Lower lobe of right lung (tissue), 2 donors: ENCODE measurements at places on chromosomes 3 and 15. TPM values are rescaled to one million over a fixed set of nuclear protein-coding genes. Genes with fewer than 3 reads are reported as not detected.

GRCh38 chr3:123321806-123322205, 120.1 kb downstream of the SEC22A start:
- no peaks in the 10 kb centered on the region for H3K36me3 ChIP-seq
- no peaks in the 10 kb centered on the region for H3K27me3 ChIP-seq
- H3K27ac ChIP-seq, result no peak overlapping the region
- H3K4me1 ChIP-seq, result no peaks in the 10 kb centered on the region
- no peak for DNase-seq

Gene IGF2BP2
- 19.4 TPM for total RNA-seq

DNA sequence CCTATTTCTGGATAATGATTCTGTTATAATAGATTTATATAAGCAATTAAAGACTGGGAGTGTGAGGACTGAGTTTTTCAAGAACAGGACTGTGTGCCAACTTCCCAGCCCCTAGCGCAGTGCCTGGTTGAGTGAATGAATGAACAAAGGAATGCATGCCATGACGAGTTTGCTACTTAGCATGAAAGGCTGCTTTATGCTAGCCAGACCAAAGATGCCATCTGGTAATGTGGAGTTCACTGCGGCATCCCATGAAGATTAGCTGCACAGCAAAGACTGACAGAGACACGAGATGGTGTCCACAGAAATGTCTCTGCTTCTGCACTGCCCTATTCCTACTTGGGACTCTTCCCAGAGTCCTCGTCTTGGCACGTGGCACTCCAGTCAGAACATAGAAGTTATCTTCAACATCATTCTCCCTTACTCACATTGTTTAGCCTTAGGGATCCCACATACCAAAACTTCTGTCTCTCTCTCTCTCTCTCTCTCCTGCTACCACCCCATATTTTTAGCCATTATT, 283.9 kb upstream of the CTNNB1 start:
- H3K36me3 ChIP-seq, result no peaks in the 10 kb centered on the region
- no peaks in the 10 kb centered on the region for H3K27me3 ChIP-seq
- no peaks in the 10 kb centered on the region for H3K4me1 ChIP-seq
- no peak overlapping the region for H3K4me3 ChIP-seq
- DNase-seq, result no peak

Gene GOLGA6D
- not detected for total RNA-seq

Gene XYLB
- 2.7 TPM for total RNA-seq

DNA sequence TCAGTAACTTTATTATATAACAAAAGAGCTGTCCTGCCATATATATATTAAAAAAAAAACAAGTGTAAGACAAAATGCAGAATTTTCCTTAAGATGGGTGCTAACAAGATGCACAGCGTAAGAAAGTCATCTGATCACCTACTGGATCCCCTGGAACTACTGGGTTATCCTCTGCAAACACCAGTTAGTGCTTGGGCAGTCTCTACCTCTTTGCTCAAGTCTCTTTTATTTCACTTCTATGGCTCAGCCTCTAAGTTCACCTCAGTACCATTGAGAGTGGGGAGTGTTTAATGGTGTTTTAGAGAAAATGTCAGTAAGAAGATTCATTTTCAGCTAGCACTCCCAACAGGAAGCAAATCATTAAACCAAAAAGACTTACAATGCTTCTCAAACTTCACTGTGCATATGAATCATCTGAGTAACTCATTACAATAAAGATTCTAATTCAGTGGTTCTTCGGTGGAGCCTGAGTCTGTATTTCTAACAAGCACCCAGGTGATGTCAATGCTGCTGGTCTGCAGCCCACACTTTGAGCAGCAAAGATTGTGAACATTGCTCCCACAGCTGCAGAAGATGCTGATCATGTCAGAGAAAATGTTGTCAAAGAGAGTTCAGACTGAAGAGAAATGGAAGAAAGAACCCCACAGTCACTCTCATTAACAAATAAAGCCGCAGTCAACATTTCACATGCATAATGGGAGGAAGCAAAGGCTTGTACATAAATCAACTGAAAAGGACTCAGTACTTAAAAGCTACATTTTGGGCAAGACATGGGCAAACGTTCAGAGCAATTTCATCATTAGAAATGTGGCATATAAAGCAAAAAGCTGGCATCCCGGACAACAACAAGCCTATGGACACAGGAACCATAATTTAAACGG, 227.1 kb upstream of the ATP11B start:
- no peak overlapping the region for H3K4me3 ChIP-seq
- H3K27ac ChIP-seq, result no peak overlapping the region
- no peak for DNase-seq
- no peaks in the 10 kb centered on the region for H3K27me3 ChIP-seq
- H3K36me3 ChIP-seq, result no peaks in the 10 kb centered on the region
- H3K4me1 ChIP-seq, result no peaks in the 10 kb centered on the region

DNA sequence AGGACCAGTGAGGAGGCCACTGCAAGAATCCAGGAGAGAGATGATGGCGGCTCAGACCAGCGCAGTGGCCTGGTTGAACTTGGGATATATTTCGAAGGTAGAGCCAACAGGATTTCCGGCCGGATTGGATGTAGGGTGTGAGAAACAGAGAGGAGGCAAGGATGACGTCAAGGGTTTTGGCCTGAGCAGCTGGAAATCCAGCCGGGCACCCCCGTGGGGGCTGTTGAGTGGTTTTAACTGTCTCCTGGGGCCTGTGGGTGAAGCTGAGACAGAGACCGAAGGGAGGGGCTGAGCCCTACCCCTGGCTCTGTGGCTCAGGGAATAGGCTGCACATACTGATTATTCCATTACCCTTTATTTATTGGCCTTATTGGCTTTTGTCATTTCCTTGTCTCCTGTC, 45.7 kb downstream of the EXOG start:
- no peaks in the 10 kb centered on the region for H3K36me3 ChIP-seq
- H3K4me3 ChIP-seq, result no peak overlapping the region
- H3K27me3 ChIP-seq, result no peaks in the 10 kb centered on the region
- no peak for DNase-seq
- no peaks in the 10 kb centered on the region for H3K4me1 ChIP-seq

DNA sequence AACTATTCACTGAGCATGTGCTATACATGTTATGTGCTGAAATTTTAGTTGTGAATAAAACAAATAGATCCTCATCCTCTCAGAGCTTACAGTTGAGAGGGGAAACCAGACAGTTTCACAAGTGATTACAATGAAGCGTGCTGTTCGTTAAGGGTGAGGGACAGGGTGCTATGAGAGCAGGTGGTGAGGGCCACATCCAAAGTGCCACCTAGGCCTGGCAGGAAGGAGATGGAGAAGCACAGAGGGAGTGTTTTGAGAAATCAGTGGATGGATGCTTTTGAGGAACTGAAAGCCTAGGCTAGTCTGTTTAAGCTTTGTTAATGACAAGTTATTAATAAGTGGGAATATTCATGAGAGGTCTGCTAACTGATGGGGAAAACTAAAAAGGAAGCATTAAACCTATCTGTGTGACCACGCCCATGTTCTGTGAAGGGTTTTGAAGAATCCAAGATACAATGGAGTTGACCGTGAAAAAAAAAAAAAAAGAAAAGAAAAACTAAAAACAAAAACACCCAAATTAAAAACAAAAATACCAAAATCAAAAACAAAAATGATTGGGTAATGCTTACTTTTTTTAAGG, 7.3 kb downstream of the MCTP2 start:
- H3K4me3 ChIP-seq, result no peak overlapping the region
- H3K36me3 ChIP-seq, result no peaks in the 10 kb centered on the region
- no peak overlapping the region for H3K27ac ChIP-seq
- H3K4me1 ChIP-seq, result peaks cover 40% of the 10 kb centered on the region
- no peaks in the 10 kb centered on the region for H3K27me3 ChIP-seq

Gene HHLA2
- total RNA-seq, result 4.9 TPM

- H3K4me3 ChIP-seq, result no peak overlapping the region
- peak; percentile 53 for DNase-seq
- H3K36me3 ChIP-seq, result no peaks in the 10 kb centered on the region
- no peaks in the 10 kb centered on the region for H3K27me3 ChIP-seq
- H3K4me1 ChIP-seq, result peaks cover 34% of the 10 kb centered on the region
Observed at GRCh38 chr3:31562525-31562924, 29.8 kb downstream of the STT3B start.

DNA sequence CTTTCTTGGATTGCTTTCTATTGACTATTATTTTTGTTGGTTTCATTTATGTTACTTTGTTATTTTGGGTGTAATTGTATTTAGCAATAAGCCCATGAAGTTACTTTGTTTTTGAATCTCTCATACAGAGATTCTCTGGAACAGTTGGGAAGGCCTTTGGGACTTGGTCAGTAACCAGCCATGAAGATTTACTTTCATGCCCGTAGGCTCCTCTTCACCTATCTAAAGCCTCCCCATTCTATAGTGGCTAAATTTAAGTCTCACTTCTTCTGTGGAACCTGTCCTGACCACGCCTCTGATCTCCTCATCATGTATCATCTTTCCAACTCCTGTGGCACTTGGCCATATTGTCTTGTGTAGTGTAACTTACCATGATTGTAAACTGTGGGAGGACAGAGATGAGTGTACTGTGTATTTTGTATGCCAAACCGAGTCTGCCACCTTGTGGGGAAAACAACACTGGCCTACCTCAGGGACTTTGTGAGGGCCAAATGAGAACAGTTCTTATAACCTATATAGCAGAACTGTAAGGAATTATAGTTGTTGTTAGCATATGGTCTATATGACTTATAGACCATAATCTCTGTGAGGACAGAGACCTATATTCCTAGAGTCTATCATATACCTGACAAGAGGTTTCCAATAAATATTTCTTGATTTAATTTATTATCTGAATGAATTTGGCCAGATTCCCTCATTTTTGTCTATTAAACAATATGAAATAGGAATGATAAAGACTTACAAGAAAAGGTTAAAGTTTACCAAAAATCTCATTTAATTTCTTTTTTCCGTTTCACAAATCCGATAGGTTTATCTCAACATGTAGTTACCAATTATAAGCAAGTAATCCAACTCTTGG, 75.0 kb downstream of the STARD9 start:
- H3K4me3 ChIP-seq, result no peak overlapping the region
- no peak overlapping the region for H3K27ac ChIP-seq
- peaks cover 4% of the 10 kb centered on the region for H3K4me1 ChIP-seq

Gene MUC13
- 0.18 TPM for total RNA-seq

Gene DPP8
- total RNA-seq, result 32.8 TPM

DNA sequence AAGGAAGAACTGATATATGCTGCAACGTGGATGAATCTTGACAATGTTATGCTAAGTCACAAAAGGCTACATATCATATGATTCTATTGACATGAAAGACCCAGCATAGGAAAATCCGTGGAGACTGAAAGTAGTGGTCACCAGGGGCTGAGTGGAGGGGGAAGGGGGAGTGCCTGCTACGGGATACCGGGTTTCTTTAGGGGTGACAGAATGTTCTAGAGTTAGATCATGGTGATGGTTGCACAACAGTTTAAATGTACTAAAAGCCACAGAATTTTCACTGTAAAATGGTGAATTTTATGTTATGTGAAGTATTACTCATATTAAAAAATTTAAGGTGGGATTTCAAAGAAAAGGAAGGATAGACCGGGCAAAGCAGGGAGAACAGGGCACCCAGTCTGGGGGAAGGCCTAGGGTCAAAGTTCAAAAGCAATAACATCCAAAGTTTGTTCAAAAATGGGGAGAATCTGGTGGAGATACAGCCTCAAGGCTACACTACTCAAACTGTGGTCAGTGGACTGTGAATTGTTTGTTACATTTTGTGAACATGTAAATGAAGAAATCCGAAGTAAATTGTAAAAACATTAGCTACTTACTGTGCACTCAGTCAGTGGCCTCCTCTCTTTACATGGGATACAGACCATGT, 74.2 kb upstream of the FNDC3B start:
- H3K4me1 ChIP-seq, result peaks cover 19% of the 10 kb centered on the region
- no peak overlapping the region for H3K27ac ChIP-seq
- no peaks in the 10 kb centered on the region for H3K36me3 ChIP-seq
- DNase-seq, result no peak

DNA sequence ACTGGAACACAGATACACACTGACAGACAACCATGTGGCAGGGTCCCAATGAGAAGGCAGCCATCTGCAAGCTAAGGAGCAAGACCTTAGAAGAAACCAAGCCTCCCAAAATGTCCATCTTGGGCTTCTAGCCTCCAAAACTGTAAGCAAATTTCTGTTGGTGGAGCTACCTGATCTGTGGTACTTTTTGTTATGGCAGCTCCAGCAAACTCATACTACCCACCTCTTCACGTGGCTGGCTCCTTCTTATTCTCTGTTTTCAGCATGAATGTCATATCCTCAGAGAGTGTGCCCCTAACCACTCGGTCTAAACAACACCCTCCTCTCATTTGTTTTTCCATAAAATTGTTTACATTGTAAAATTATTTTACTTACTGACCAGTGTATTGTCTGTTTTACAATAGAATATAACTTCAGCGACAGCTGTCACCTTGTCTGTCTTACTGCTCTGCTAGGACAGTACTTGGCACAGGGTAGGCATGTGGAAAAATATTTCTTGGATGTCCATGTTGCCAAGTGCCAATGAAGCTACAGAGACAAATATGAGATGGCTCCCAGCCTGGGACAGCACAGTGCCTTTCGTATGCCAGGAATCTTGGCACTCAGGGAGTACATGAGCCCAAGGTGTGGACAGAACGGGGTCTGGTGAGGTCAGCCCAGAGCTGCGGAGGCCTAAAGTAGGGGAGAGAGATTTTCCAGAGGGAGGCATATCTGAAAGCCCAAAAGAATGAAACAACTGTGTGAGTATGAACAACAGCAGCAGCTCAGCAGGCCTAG, 17.4 kb upstream of the SLC25A36 start:
- H3K4me1 ChIP-seq, result no peaks in the 10 kb centered on the region
- no peak overlapping the region for H3K4me3 ChIP-seq
- no peaks in the 10 kb centered on the region for H3K36me3 ChIP-seq
- H3K27me3 ChIP-seq, result no peaks in the 10 kb centered on the region
- no peak overlapping the region for H3K27ac ChIP-seq
- DNase-seq, result no peak

Gene KY
- total RNA-seq, result 0.24 TPM

- H3K4me1 ChIP-seq, result peaks cover 24% of the 10 kb centered on the region
- no peaks in the 10 kb centered on the region for H3K27me3 ChIP-seq
- DNase-seq, result no peak
- H3K36me3 ChIP-seq, result peaks cover 66% of the 10 kb centered on the region
Observed at GRCh38 chr3:101861212-101861788, 12.0 kb downstream of the NFKBIZ start.

- H3K4me3 ChIP-seq, result no peak overlapping the region
- H3K4me1 ChIP-seq, result peaks cover 22% of the 10 kb centered on the region
- no peaks in the 10 kb centered on the region for H3K27me3 ChIP-seq
- DNase-seq, result no peak
- no peaks in the 10 kb centered on the region for H3K36me3 ChIP-seq
Observed at GRCh38 chr3:141233457-141234161, 2.0 kb downstream of the PXYLP1 start.

DNA sequence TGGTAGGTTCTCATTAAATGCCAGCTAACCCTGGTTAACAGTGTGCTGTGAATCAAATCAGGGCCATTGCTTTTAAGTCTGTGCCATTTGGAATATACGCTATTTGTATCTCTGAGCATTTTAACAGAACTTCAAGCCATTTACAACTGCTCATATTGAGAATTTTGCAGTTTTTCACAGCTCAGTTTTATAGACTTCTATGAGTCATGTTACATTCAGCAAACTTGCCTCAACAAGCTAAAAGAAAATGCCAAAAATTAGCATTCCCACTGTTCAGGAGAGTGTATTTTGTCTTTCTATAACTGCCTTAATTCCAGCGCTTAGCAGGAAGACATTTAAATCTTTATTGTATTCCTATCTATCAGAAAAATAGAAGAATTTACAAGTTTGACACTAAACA, 196.4 kb downstream of the GBE1 start:
- H3K4me1 ChIP-seq, result no peaks in the 10 kb centered on the region
- H3K36me3 ChIP-seq, result no peaks in the 10 kb centered on the region
- H3K27ac ChIP-seq, result no peak overlapping the region
- no peak for DNase-seq

Gene SCN5A
- total RNA-seq, result 0.24 TPM
